ENCODE measurements at places on chromosomes 1 and 21.

DNA sequence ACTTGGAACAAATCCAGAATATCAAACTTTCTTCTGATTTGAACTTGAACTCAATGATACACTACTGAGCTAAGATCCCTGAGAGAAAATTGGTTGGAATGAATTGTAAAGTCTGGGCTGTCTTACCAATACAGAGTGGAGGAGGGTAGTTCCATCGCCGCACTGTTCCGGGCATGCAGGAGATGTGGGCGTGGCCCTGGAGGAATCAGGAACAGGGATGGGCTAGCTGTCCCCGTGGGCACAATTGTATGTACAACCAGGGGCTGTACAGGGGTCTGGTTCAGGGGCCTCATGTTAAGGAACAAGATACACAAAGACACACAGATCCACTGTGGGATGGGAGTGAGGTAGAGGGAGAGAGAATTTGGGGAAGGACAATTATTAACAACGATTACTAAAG is 144.3 kb downstream of the ZSCAN20 start:
- DNase-seq, result no peak

DNA sequence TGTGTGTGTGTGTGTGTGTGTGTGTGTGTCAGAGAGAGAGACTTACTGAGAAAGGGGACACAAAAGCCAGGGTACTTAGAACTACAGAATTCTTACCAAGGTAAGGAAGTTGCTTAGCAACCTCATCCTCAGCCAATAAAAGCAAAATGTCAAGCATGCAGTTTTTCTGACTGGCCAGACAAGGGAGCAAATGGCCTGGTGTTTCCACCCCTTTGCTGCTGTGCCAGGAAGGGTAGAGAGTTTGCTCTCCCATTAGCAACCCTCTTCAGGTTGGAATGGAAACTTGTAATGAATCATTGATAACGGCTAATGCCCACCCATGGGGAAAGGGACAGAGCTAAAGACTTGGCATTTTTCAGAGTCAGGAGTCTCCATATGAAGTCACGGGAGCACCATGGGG is 10.6 kb downstream of the RXRG start:
- DNase-seq, result no peak

GRCh38 chr1:44014365-44015104 is 16.7 kb downstream of the SLC6A9 start:
- DNase-seq, result no peak

DNA sequence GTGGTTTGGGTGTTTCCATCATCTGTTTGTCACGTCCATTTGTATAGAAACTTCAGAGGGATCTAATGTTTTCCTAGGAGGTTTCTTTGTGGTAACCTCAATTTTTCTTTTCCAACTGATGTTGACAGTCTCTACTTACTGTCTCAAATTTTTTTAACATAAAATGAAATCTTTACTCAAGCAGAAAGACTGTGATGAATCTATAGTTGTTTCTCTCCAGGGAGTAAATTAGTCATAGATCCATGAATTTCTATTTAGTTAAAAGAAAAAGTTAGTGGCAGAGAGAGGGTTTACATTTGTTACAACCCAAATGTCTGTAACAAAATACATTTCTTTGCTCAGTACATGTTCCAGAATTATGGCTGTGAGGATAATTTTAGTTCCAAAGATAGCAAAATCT is 161.6 kb downstream of the DISP1 start:
- no peak for DNase-seq

- DNase-seq, result peak; percentile 96
Observed at GRCh38 chr1:237873487-237874211, 17.1 kb downstream of the ZP4 start.

DNA sequence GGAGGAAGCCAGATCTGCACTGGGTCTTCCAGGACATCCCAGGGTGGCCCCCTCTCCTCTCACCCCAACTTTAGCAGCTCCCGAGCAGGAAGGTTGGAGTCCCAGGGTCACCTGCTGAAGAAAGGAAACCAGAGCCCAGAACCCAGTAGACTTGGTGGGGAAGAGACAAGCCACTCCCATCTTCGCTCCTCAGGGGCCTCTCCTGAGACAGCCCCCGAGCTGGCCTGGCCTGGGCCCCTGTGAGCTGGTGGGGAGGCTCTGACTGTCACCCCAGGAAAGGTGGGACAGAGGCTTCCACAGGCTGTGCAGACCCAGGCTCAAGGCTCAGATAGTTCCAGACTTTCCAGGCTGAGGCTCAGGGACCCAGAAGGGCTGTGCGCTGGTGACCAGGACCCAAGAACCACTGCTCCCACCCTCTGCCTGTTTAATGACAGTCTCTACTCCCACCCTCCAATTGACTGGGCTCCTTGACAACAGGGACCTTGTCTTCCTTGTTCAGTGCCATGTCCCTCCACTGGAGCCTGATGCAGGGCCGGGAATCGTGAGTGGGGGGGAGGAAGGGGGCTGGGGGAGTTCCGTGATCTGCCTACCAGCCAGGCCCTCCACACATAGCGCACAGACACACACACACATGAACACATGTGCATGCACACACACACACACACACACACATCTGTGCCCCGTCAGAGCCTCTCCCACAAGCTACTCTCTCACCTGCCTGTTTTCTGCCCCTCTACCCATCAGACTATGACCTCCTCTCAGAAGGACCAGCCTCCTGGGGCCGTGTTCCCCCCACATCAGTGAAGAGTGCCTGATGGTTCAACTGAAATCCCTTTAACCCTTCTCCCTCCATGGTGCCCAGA is 401.2 kb downstream of the MATN1 start:
- no peak for DNase-seq

- no peak for DNase-seq
Observed at GRCh38 chr1:198908995-198909394, 270.2 kb downstream of the PTPRC start.

DNA sequence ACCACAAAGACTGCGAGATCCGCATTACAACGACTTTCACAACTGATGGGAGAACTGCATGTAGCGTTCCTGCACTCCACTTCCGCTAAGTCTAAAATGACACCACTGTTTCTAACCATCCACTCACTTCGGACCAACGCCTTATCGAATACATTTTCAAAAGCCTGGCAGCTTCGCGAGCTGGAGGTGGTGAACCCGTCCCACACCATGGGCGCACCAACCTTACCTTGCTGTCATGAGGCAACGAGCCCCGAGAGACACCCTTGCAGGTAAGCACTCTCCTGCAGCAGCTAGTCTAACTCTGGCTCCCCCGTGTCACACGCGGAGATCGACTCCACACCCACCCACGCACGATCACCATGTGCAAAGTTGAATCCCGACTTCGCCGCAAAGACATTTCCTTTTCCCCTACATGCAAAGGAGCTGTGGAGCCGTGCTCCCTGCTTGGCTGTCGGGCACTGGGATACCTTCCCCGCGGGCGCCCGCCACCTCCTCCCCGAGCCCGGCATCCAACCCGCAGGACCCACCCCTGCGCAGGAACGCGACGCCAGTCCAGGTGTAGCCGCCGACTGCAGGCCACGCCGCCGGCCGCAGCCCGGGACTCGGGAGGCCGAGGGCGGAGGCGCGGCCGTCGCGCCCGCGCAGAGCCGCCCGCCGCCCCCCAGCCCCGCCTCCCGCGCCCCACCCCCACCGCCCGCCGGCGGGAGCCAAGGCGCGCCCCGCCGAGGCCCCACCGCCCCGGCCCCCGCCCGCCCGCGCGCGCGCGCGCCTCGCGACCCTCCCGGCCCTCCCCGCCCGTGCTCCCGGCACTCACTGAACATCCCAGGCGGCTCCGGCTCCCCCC is 629 bp downstream of the TAF5L start:
- DNase-seq, result peak; percentile 64

DNA sequence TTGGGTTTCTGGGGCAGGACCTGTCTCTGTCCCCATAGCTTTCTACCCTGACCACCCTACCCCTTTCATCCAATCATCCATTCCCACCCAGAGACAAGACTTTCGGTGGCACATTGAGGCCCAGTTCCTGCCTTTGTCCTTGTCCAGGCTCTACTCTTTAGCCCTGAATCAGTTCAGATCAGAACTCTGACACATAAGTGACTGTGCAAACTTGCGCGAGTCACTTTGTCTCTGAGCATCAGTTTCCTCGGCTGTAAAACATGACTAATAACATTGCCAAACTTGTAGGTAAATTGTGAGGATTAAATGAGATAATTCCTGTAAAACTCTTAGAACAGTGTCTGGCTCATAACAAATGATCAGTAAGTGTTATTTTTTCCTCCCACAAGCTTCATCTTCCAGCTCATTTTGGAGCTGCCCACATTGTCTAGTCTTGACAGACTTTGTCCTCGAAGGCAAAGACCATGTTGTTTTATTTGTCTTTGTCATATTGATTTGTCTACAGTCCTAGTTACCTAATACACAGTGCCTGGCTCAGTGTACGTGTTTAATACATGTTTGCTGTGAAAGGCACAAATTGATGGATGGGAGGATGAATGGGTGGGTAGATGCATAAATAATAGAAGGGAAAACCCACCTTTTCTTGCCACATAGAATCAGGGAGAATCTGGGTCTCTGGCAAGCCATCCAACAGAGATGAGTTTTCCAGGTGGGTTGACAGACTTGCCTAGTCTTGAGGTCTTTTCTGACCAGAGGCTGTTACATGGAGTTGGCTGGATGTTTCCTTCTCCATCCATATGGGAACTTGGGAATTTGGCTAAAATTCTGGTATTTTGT is 262.9 kb downstream of the OMA1 start:
- DNase-seq, result peak; percentile 39

- DNase-seq, result peak; percentile 30
Observed at GRCh38 chr1:221740993-221741702, 741 bp downstream of the DUSP10 start.

- no peak for DNase-seq
Observed at GRCh38 chr1:186218654-186219352, 156.2 kb downstream of the TPR start.

- DNase-seq, result no peak
Observed at GRCh38 chr1:226781937-226782609, 43.0 kb upstream of the ITPKB start.

DNA sequence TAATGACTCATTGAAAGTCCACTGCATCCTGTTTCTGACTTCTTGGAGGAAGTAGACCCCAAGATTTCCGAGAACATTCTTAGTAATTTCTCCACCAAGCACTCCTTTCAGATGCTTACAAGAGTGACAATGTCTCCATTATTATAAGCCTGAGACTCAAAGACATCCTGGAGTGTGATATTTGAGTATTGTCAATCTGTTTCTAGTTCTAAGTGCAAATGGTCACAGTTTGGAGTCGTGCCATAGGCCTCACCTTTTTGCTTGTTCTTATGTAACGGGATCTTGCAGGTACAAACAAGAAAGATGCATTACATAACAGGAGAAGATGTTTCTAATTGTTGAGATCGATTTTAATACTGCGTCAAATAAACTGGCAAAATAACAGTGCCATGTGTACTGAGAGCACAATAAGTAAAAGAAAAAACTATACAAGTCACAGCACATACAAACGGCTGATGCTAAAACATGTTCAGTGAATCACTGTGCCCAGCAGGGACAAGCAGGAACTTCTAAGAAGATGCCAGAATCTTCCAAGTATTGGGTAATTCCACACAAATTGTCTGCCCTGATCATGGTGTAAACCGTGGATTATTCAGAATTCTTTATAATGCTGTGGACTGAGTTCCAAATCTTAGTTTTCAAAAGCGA is 54.1 kb downstream of the CD2 start:
- DNase-seq, result peak; percentile 96

GRCh38 chr21:34865400-34866241 is 183.5 kb downstream of the RUNX1 start:
- peak; percentile 36 for DNase-seq

- DNase-seq, result no peak
Observed at GRCh38 chr21:32216293-32216692, 62.6 kb downstream of the MIS18A start.

GRCh38 chr1:21319447-21320407 is 29.5 kb upstream of the ECE1 start:
- no peak for DNase-seq

DNA sequence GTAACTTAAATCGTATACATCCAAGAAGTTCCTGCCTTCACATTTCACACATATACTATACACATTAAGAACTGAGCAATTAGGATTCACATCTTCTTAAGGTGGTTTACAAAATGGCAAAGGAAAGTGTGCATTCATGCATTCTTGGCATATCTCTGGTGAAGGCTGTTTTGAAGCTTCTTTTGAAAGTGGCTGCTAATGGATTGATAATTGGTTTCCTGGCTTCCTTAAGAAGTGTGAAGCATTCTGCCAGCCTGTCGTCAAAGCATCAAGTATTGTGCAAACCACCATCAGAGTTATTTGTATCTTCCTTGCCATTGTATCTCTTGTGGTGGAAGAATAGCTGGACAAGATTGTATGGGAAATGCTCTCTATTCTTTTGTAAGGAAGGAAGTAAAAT is 95.1 kb upstream of the HMGB4 start:
- DNase-seq, result no peak

DNA sequence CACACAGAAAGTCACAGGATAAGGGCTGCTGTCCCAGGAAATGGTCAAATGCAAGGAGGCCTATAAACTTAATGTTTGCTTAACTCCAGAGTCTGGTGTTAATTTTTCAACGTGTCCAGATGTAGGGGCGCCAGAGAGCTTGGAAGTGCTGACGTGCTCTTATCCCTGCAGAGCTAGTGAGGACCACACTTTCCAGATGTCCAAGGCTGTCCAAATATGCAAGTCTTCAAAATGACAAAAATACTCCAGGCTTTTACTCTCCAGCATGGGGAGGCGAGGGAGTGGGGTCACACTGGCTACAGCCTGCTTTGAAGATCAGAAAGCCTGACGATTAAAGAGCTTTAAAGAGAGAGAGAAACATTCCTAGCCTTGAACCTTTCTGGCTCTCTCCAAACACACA is 57.6 kb downstream of the ABCA4 start:
- DNase-seq, result peak; percentile 42

DNA sequence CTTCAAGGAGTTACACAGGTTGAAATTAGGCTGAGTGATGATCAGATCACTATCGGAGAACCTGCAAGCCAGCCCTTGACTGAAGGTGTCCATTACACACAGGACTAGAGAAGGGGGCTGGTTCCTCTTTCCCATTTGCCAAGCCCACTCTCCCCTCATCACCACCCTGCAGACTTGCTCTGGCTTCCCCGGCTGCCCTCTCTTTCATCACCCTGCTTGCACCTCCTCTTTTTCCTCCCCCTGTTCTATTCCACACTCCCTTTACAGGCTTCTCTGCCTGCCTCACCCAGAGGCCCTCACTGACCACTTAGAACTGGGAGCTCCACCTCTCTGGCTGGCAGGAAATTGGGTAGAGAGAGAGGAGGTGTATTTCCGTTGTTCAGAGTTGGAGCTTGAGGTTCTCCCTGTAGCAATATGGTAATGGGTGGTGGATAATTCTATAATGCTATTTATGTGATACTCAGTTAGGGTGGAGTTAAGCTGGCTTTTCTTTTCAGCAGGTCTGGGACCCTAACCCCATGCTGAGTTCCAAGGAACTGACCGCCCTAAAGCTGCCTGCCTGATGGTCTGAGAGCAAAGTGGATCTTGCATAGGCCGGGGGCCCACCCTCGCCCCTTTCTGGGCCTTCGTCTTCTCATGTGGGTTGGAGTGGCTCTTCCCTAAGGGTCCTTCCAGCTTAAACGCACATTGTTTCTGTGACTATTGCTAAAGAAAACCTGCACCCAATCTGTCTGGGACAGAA is 111.8 kb upstream of the ADAR start:
- no peak for DNase-seq

- DNase-seq, result no peak
Observed at GRCh38 chr1:115900856-115901255, 59.9 kb upstream of the NHLH2 start.

GRCh38 chr1:167483790-167484189 is 34.5 kb downstream of the CD247 start:
- DNase-seq, result no peak

GRCh38 chr1:42777852-42778251 is 6.9 kb upstream of the TMEM269 start:
- DNase-seq, result peak; percentile 59

GRCh38 chr1:178349801-178350200 is 147.0 kb downstream of the CLEC20A start:
- no peak for DNase-seq

All from epithelial cell of esophagus (primary cell).